ENCODE measurements at places on chromosomes 6 and 20. TPM values are rescaled to one million over a fixed set of nuclear protein-coding genes. Genes with fewer than 3 reads are reported as not detected.

GRCh38 chr20:23686046-23686750 is 2.6 kb downstream of the CST4 start:
- ATAC-seq, result no peak

DNA sequence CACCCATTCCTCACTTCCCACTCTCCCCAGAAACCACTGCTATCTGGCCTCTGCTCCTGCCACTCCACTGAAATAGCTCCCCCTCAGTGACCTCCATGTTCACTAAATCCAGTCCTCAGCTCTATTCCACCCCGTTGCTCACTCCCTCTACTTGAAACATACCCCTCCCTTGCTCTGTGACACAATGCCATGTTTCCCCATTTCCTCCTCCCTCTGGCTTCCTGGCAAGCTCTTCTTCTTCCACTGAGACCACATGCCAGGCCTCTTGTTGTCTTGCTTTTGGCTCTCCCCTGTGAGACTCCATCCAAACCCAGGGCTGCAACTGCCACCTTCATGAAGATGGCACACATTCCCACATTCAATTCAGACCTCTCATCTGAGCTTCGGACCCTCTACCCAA is 13.9 kb downstream of the TMEM151B start:
- no peak for ATAC-seq

- ATAC-seq, result no peak
Measured at GRCh38 chr20:22582386-22582963, 1.9 kb downstream of the FOXA2 start.

DNA sequence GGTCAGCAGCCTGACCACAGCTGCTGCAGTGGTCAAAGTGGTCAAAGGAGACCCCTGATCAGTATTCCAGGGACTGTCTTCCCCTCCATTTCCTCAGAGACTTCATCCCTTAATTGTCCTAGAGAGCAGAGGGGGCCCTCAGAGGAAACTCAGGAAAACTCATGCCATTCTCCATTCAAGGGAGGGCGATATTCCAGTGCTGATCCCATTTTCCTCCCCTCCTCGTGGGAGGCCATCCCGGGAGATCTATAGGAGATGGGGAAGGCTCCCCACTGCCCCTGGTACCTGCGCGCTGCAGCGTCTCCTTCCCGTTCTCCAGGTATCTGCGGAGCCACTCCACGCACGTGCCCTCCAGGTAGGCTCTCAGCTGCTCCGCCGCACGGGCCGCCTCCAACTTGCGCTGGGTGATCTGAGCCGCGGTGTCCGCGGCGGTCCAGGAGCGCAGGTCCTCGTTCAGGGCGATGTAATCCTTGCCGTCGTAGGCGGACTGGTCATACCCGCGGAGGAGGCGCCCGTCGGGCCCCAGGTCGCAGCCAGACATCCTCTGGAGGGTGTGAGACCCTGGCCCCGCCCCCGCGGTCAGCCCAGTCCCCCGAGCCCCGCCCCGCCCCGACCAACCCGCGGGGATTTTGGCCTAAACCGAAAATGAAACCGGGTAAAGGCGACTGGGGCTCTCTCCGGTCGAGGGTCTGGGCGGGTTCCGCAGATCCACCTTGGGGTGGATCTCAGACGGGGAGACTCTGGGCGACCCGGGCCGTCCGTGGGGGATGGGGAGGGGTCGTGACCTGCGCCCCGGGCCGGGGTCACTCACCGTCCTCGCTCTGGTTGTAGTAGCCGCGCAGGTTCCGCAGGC is 878 bp downstream of the HLA-C start:
- ATAC-seq, result peak; percentile 42

- no peak for ATAC-seq
Measured at GRCh38 chr6:107691062-107691751, 132.9 kb downstream of the SCML4 start.

DNA sequence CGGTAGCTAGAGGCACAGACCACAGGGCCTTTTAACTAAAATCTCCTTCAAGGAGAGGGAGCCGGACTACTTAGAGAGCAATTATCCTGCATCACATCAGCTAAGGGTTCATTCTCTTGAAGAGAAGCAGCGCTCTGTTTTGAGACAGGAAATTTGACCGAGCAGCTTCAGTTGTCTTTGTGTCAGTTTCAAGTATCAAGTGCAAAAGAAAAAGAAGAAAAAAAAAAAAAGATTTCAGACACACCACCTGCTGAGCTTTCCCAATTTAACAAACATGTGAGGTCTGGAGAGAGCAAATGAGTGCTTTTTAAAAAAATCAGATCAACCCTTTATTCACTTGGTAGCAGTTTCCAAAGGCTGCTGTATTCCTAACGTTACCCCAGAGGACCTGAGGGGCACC is 273.5 kb upstream of the POU3F2 start:
- ATAC-seq, result no peak

The POM121L2 gene
- not detected for total RNA-seq

All from activated T-helper 17 cell treated with anti-CD3 and anti-CD28 coated beads, Interleukin-2, amount 50 U/mL, for 72 hours (primary cell).